ENCODE measurements at places on chromosomes 1 and 21.
A peak's percentile ranks its signal among the peaks of the same experiment; 100 is the strongest.

DNA sequence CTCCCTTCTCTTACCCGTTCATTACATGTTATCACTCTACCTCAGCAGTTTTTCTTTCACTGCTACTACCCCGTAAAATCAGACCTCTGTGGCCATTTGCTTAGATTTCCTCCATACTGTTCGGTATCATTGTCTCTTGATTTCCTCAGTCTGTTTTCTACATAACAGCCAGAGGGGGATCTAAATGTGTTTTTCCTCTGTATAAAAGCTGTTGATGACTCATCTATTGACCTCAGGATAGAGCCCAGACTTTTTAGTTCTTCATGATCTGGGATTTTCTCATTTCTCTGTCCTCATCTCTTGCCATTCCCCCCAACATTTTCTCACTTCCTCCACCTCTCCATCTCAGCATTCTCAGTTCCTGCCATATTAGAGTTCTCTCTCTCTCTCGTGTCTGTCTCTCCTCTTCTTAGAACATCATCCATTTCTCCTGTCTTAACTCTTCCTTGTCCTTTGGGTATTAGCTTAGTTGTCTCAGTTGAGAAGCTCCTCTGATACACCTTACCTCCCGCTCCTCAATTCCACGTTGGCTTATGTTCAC is 10.5 kb downstream of the OTUD3 start:
- no peak for DNase-seq

DNA sequence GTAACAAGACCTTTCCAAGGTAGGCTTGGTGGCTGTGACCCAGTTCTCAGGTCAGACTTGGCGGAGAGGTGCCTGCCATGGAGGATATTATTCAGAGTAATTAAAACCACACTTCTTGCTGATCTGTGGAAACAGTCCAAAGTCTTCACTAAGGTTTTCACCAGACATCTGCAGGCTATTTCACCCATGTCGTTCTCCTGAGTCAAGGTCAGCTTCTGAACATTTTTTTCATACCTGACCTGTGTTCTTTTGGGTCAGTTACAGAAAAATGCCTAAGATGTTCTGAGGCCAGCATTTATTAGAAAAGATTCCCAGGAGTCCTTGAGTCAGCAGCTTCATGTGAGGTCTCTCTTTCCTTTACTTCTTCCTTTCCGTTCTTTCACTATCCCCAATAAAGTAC is 54.9 kb downstream of the RGL1 start:
- no peak for DNase-seq

DNA sequence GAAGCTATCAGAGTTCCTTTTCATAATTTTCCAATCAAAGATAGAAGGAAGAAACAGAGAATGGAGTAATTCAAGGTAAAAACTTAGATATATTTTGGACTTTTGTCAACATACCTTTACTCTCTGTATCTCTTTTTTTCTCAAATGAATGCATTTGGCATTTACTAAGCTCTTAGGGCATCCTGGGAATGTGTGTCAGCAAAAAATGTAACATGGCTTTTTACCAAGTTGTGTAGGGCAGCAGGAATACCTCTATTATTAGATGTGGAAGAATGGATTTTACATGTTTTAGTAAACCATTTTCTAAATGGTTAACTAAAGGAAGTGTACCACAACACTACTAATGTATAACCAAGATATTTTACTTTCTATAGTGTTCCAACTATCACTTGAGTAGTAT is 4.2 kb upstream of the COL11A1 start:
- DNase-seq = no peak

DNA sequence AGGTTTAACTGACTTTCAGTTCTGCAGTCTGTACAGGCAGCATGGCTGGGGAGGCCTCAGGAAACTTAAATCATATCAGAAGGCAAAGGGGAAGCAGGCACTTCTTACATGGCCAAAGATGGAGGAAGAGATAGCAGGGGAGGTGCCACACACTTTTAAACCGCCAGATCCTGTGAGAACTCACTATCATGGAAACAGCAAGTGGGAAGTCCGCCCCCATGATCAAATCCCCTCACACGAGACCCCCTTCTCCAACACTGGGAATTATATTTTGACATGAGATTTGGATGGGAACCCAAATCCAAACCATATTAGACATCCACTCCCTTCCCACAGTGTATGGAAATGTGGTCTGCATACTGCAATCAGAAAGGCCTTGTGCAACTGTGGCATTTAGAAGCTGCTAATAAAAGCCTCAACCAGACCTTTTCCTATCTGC is 148.2 kb downstream of the FCRL5 start:
- no peak for DNase-seq

- DNase-seq = no peak
Observed at GRCh38 chr1:211580303-211580687, 1.3 kb upstream of the SLC30A1 start.

GRCh38 chr1:41480204-41481108 is 4.0 kb downstream of the EDN2 start:
- DNase-seq = no peak

DNA sequence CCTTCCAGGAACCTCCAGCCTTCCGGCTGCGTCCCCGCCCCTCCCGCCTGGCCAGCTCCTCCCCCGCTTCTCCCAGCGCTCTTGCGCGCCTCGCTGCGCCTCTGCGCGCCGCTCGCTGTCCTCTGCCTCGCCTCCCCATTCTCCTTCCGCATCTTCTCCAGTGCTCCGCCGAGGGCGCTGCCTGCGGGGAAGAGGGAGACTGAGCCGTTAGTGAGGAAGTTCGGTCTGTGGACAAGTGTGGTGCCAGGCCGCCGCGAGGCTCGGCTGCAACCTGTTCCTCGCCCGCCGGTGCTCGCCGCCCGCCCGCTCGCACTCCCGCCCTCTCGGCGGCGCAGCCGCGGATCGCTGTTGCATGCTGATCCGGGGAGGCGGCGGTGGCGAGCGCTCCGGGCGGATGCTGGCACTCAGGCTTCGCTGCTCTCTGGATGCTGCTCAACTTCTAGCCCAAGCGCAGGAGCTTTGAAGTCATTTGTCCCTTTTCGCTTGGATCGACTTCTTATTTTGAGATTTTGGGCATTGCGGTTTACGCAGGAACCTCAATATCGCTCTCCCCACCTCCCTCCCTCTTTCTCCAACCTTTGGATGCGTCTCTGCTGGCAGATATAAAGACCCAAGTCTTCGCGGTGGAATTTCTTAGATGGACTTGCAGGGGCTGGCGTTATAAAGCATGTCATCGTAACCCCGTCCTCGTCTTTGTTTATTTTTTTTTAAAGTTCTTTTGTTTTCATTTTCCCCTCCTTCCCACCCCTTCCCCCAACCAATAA is 614 bp upstream of the CACNA1E start:
- peak; percentile 72 for DNase-seq

GRCh38 chr1:241605146-241605805 is 34.9 kb downstream of the CHML start:
- no peak for DNase-seq

GRCh38 chr1:232715154-232715553 is 85.2 kb upstream of the SIPA1L2 start:
- no peak for DNase-seq

GRCh38 chr1:218468711-218469110 is 123.6 kb downstream of the TGFB2 start:
- DNase-seq = no peak

- no peak for DNase-seq
Observed at GRCh38 chr1:22255341-22256212, 112.7 kb upstream of the WNT4 start.

GRCh38 chr1:164017239-164017638 is 541.7 kb upstream of the PBX1 start:
- DNase-seq = no peak

DNA sequence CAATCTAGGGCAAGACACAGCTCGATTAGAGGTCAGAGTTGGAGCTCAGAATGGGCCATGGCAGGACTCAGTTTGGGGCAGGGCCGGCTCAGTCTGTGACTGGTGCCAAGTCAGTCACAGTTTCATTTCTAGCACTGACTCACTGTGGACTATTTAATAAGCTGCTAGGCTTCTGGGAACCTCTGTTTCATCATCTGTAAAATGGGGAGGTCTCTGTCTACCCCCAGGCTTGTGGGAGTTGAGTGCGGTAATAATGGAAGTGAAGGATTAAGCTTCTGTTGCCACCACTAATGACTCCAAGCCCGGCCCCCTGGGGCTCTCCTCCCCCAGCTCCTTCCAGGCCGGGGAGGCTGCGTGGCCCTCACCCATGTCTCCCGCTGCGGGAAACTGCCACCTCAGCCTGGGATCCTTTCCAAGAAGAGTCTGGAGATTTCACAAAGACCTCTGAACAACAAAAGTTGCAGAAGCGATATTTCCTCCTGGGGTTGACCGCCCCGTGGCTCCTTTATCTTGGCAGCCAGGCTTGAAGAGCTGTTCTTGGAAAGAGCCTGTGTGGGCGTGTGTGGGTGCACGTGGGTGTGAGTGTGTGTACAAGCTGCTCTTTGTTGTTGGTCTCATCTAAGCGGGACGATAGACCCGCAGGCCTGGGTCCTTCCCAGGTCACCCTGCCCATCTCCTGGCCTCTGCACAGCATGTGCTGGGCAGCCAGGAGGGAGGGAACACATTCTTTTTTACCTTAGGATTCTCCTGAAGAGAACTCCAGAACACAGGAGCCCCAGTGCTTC is 29.1 kb downstream of the KNCN start:
- peak; percentile 79 for DNase-seq

- peak; percentile 81 for DNase-seq
Observed at GRCh38 chr1:63112155-63112900, 210.0 kb upstream of the FOXD3 start.

DNA sequence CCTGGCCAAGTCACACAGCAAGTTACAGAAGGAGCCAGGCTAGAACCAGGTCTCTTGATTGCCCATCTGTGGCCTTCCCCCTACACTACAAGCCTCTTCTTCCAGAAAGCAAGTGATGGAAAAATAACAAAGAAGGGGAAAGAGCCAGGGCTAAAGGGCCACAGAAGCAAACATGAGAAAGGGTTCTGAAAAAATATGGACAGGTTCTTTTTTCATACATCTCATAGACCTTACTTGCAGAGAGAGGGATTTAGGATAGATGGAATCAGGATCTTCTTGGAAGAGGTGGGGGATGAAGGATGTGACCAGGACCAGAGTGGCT is 3.2 kb downstream of the RHBG start:
- peak; percentile 66 for DNase-seq

GRCh38 chr1:26733982-26734381 is 38.2 kb downstream of the ARID1A start:
- DNase-seq = peak; percentile 84

GRCh38 chr1:117014209-117014608 is 12.6 kb downstream of the CD101 start:
- no peak for DNase-seq

DNA sequence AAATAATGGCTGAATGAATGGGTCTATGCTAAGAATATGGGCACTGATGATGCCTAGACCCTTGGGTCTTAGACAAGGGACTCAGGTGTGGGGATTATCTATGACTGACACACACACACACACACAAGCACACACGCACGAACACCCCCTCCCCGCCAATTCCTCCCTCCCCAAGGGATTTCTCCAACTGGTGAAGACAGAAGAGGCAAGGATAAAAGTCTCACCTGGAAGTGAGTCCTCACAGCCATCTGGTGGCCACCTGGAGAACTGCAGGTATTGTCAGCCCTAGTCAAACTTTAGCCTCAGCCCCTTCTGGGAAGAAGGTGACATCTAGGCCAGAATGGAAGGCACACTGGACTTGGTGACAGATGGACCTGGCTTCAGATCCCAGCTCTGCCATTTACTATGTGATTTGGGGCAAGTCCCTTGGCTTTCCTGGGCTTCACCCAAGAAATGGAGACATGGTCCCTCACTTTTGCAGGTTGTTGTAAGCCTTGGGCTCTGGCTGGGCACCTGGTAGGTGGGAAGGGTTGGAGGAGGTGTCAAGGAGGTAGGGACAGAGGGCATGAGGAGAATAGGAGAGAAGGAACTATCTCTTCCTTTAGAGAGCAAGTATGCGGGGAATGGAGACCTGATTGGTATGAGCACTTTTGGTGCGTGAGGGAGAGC is 4.0 kb upstream of the GPR3 start:
- peak; percentile 51 for DNase-seq

DNA sequence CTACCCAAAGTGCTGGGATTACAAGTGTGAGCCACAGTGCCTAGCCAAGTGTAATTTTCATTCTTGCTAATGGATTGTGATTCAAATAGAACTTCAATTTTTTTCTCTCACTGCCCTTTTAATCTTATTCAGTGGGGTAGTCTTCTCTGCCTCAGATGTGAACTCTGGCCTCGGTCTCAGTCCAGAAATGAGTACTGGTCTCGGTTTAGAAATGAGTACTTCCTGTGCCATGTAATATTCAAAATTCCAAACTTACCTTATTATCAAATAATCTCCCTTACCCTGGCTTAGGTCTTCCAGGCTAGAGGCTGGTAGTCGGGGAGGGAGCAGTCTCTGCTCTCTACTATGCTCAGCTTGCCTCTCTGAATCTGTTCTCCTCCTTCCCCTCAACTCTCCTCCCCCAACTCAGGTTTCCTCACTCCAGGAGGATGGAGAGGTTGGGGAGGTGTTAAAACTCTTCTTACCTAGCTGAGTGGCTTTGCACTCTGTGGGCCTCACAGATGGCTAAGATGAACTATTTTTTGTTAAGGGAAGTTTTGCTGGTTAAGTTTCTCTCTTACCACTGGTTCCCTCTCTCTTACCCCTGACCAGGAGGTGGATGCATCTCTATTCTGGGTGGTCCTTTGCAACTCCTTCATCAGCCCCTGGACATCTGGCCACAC is 4.8 kb upstream of the SLAMF9 start:
- no peak for DNase-seq

DNA sequence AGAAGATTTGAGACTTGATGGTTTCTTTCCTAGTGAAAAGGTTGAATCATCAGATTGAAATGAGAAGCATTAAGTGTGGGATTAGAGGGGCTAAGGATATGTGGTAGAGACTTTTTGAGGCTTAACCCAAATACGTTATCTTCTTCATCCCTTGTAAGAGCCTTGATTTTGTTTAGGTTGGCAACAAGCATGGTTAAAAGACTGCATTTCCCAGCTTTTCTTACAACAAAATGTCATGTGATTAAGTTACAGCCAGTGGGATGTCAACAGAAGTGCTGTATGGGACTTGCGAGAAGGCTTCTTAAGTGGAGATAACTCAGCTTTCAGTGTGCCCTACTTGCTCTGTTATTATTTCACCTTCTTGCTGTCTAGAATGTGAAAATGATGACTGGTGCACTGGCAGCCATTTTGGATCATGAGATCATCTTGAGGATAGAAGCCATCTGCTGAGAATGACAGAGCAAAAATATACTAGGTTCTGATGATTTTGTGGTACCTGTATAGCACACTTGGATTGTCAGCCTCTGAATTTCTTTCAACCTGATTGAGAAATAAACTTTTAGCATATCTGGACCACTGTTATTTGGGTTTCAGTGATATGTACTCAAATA is 41.3 kb upstream of the GNG12 start:
- DNase-seq = no peak

DNA sequence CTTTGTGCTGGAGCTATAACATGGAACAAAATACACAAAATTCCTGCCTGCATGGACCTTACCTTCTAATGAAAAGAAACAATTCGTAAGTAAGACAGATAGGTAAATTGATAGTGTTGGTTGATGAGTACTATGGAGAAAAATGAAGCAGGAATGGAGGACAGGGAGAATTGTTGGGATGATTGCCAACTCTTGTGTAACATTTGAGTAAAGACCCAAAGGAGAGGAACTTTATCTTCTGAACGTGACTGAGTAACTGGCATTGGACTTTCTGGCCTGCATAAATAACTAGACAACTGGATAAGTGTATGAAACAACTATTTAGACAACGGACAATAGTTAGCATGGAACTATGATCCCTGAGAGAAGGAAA is 6.8 kb upstream of the EFCAB14 start:
- DNase-seq = no peak
